ENCODE measurements at places on chromosomes 2 and 18.

DNA sequence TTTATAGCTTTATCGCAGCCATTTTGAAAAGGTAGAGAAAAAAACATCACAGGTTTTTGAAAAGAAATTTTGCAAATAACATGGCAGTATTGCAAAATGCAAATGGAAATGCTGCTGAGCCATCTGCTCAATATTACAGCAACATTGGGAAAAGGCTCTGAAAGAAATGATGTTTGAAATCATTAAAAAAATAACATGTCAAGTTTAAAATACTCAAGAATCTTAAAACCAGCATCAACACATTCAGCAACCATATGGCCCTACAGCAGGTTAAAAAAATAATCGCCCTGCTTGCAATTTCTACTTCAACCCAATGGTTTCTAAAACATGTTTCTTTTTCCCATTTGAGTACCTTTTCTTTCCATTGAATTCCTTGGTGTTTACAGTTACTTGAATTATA, 289.4 kb downstream of the AFF3 start:
- no peak for DNase-seq

DNA sequence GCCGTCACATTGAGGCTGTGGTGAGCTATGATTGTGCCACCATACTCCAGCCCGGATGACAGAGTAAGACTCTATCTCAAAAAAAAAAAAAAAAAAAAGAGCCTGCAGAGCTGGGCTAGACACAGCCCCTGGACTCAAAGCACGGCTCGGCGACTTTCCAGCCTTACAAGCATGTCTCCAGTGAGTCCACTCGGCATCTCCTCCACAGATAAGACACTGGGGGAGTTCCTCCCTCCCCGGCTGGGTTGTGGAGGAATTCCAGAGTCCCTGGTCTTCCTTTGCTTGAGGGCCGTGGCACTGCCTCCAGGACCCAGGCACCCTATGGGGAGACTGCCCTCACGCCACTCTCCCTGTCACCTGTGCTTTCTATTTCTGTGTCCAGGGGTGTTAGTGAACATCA, 30.9 kb upstream of the RPL31 start:
- no peak for DNase-seq

DNA sequence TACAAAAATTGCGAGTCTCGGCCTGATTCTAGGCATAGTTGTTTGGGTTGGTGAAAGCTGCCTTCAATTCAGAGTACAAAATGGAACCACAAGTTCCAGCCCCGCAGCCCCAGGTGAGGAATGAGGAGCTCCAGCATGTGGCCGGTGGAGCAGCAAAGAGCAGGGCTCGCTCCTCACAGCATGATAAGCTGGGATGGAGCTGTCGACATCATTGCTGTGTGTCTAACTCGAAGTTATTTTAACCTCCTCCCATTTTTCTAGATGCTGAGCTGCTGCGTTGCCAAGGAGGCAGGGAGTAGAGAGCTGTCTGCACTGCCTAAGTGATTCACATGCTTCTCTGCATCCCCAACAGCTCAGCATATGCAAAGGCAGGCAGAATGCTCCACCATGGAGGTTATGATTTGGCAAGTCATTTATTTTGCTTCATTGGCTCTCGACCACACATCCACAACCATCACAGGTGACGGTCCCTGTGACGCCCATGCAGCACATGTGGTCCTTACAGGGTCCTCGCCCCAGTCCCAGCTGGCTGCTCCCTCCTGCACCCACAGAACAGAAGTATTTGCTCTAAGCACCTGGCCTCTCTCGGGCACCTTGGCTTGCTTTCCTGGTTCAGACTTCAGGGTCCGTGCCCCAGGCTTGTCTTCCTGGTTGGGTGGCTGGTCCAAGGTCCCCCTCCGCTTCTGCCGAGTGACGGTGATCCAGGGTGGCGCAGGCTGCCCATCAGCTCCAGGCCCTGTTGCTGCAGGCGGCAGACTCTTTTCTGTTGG, 66.0 kb upstream of the MGAT4A start:
- no peak for DNase-seq

DNA sequence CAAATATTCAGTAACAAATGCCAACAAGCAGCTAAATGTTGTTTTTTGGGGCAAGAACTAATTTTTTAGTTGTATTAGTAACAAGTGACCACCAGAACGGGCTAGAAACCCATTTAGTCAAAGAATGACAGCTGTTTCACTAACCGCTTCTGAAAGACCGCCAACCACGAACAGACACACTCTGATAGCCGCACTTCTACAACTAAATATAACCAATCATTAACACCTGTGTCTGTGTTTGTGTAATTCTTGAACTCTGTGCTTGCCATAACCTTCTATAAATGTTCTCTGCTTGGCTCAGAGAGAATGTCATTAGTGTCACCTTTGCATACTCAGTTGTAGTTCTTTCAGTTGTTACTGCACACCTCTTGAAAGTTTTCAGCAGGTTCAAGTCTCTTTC, 526.3 kb upstream of the LRRTM1 start:
- no peak for DNase-seq

DNA sequence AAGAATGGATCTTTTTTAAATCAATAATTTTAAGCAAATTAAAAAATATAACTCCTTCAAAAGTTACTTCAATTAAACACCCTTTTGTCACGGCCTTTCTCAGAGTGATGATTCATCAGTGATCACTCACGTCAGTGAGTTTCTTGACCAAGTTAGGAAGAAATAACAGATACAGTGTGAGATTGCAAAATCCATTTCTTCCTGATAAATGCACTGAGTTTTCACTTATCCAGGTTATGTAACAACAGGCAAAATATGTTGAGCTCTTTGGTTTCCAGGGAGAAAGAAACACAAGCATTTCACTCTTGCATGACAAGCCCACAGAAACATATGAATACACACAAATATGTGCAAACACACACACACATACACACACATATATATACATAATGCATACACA, 195.9 kb upstream of the CYRIA start:
- no peak for DNase-seq

- no peak for DNase-seq
Measured at GRCh38 chr2:119579424-119580295, 35.4 kb downstream of the CFAP221 start.

GRCh38 chr2:84741182-84741822, 139.6 kb downstream of the TRABD2A start:
- DNase-seq: no peak

DNA sequence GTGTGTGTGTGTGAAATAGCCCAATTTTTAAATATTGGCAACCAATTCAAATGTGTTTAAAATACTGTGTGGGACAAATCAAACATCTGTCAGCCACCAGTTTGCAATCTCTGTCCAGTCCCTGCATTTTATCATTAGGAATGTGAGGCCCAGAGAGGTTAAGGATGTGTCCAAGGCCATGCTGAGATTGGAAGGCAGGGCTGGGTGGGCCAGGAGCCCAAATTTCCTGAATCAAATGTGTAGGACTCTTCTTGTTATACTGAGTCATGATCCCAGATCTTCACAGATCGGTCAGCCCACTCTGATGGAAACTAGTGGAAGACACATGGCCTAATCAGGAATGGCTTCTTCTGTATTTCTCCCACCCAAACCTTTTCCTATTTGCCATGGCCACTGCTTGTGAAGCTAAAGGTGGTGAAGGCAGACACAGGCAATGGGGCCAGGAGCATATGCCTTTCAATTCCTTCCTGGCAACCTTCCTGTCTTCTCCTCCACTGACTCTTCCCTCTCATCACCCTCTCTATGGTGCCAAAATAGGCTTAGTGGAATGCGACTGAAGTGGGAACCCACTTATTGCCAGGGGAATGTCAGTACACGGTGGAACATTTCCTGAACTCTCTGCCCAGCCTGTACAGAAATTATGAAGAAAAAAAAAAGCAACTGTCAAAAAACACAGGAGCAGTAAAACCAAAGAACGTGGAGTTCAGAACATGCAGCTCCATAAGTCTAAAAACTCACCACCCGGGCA, 35.5 kb downstream of the ZEB2 start:
- no peak for DNase-seq

GRCh38 chr2:224211791-224212190, 172.7 kb upstream of the SERPINE2 start:
- no peak for DNase-seq

GRCh38 chr2:9388199-9388681, 35.1 kb downstream of the ITGB1BP1 start:
- DNase-seq: no peak

DNA sequence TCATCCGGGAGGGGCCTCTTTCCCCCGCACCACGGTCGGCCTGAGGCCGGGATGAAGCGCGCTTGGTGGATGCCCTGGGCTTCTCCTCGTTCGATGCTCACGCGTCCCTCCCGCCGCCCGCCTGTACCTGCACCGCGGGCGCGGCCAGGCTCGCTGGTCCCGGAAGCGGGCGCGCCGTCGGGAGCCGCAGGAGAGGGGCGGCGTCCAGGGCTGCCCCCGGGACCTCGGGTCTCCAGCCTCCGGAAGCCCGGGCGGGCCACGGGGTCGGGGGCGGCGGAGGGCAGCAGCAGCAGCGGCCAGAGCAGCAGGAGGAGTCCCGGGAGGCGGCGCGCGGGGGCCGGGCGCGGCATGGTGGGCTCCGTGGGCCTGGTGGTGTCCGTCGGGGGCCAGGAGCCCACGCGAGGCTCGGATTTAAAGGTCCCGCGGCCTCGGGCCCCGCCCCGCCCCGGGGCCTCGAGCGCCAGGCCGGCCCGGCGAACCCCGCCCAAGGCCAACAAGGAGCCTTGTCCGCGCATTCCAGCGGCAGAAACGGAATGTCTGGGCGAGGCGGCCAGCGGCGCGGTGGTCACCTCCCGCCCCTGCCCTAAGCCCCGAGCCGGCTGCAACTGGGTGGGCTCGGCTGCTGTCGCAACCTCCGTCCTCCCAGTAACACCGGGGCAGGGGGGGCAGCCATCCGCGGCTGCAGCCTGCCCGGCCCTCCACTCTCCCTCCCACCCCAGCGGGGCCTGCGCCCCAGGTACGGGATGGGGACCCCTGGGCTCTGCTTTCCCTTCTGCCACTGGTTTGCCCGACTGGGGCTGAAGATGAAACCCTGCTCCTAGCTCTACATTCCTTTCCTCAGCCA, at the start of gene MATN3:
TSS of gene MATN3 (minus strand) at position 387 of the 844 bp plus-strand sequence. CDS start at position 350, 37 bp downstream.
- peak; percentile 5 for DNase-seq

GRCh38 chr2:86035883-86036668, 69.6 kb downstream of the POLR1A start:
- DNase-seq: peak; percentile 32

DNA sequence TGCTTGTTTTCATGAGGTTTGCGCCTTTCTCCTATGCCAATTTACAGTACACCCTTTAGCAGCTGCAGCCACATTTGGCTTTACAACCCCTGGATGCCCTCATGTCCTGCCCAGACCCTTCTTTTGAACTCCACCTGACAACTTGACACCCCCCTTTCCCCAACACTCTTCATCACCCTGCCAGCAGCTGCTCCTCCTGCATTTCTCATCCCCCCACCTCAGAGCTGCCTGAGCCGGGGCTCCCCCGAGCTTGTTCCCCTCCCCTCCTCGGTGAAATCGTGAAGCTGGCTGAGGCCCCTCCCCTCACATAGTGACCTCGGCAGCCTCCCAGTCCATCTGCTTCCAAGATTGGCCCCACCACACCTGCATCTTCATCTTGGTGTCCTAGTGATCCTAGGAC, 40.5 kb downstream of the LRRFIP1 start:
- DNase-seq: no peak

DNA sequence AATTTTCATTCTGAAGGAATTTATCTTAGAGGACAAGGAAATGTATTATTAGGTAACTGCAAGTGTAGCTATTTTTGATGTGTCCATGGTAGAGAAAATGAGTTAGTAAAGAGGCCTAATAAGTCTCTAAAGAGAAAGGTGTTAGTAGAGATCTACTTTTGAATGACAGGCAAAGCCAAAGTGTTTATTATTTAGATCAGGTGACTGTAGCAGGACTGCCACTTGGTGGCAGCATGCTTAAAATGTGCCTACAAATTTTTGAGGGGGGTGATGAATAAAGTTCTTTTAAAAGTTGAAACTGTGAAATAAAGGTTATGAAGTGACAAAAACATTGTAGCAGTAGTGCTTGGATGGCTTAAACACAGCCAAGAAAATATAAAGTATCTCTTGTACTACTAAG, 421.5 kb upstream of the MEIS1 start:
- no peak for DNase-seq

DNA sequence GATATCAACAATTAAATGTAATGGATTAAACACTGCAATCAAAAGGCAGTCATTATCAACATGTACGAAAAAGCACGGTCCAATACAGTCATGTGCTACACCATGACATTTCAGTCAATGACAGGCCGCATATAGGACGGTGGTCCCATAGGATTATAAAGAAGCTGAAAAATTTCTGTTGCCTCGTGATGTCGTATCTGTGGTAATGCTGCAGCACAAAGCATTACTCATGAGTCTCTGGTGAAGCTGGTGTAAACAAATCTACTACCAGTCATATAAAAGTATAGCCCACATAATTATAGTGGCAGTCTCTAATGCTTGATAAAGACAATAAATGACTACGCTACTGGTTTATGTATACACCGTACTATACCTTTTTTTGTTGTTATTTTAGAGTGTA, 58.4 kb downstream of the RABL2A start:
- no peak for DNase-seq

DNA sequence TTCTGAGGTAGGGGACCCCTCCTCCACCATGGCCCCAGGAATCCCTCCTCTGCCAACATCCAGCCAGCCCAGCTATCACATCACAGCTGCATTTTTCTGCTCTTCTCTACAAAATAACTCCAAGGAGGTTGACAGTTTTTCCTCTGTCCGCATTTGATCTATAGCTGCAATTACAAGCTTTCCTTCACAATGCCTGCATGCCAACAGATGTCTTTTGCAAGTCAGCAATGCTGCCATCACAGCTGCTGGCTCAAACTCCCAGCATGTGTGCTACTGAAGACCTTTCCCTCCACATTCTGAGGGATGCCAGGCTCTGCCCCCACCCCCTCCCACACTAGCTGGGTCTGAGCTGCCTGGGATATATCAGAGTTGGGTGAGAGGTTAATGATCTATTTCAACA, 51.7 kb downstream of the MCFD2 start:
- DNase-seq: no peak

DNA sequence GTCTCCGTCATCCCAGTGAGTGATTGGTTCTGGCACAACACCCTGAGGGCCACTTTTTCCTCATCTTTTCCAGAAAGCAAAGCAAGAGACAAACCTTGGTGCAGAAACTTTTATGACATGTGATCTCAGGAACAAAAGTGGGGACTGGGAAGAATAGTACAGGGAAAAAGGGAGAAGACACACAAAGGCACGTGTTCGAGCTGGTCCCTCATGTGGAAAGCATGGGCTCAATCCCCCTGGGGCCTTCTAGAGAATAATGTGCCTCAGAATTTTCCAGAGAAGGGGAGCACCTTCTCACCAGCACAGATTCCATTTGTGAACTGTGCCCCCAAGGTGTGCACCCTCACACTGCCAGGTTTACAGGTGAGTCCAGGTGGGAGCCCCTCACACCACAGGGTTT, 312.6 kb downstream of the FBXO15 start:
- DNase-seq: no peak

GRCh38 chr2:192208848-192209247, 14.1 kb upstream of the TMEFF2 start:
- no peak for DNase-seq

DNA sequence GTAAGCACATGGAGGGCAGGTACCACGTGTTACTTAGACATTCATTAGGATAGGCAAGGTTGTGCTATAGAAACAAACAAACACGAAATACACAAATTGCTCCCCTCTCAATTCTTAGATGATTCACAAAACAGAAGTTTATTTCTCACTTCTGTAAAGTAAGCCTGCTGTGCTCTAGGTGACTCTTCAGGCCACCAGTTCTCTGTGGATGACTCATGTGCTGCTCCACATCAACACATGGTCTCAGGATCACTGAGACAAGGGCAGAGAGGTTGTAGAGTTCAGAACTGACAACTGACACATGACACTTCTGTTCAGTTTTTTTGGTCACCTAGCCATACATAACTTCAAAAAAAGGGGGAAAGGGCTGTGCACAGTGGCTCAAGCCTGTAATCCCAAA, 70.6 kb downstream of the DAW1 start:
- DNase-seq: no peak

GRCh38 chr2:46849721-46850556, 65.7 kb downstream of the MCFD2 start:
- DNase-seq: no peak

Measured in C1 segment of cervical spinal cord (tissue), 14 donors.